ENCODE measurements at places on chromosomes 5 and 9.

GRCh38 chr5:83050723-83051340 is 26.4 kb downstream of the TMEM167A start:
- DNase-seq: no peak

DNA sequence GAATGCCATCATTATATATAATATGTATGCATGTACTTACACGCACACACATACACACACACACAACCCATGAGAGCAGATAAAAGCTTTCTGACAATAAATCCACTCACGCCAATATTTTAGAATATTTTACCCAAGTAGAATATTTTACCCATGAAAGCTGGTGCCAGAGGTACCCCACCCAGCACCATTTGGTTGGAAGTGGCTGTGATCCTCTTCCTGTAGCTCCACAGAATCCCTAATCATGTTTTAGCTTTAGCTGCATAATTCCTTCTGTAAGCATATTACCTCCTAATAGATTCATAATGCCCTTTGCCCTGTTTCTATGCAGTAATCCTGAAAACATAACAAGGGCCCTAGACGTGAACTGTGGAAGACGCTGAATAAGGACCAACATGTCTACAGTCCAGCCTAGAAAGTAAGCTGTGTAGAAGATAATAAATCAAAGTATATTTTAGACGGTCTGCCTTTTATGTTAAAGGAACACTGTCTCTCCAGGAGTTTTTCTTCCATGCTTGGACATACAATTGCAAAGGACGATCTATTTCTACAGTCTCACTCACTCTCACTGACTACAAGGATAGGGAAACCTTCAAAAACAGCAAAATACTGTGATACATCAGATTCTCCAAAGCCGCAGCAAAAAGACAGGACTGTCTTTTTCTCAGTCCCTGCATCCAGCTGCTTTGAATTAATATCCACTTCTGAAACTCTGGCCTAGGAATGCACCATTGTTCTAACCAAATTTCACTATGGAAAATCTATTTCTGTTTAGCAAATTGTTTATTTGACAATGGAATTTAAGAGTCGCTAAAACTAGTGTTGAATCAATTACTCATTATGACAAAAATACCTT is 98.2 kb downstream of the USP20 start:
- no peak for DNase-seq

GRCh38 chr9:122807271-122807900 is 7.5 kb downstream of the OR1K1 start:
- DNase-seq: no peak

DNA sequence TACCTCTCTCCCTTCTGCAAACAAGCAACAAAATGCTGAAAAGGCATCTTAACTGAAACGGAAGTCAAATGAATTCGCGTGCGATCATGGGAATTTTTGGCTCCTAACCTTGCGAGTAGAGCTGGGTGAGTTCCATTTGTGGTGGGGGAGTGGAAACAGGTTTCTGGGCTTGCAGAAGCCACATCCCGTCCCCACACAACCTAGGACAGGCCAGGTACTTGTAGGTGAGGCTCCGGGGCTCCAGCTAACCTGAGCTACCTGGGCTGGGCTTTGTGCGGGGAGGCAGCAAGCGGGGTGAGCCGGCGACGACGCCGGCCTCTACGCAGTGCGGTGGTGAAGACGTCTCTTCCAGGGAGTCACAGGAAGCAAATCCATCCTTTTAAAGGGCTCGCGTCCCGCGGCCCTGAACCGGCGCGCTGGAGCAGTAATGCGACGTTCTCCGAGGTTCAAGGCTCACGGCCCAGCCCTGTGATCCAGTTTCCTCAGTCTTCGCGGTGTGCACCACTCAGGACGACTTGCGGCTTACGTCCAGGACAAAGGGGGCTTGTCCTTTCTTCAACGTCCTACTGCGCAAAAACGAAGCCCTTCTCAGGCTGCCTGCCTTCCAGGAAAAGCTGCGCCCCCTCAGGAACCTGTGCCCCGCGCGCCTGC is 567 bp upstream of the SPIN1 start:
- no peak for DNase-seq

GRCh38 chr9:110775724-110776123 is 107.1 kb downstream of the MUSK start:
- DNase-seq: no peak

GRCh38 chr9:74838351-74838750 is 49.4 kb downstream of the TRPM6 start:
- DNase-seq: no peak

GRCh38 chr5:55052383-55052931 is 28.4 kb downstream of the GZMK start:
- no peak for DNase-seq

GRCh38 chr5:125140855-125141254 is 394.4 kb upstream of the ZNF608 start:
- no peak for DNase-seq

DNA sequence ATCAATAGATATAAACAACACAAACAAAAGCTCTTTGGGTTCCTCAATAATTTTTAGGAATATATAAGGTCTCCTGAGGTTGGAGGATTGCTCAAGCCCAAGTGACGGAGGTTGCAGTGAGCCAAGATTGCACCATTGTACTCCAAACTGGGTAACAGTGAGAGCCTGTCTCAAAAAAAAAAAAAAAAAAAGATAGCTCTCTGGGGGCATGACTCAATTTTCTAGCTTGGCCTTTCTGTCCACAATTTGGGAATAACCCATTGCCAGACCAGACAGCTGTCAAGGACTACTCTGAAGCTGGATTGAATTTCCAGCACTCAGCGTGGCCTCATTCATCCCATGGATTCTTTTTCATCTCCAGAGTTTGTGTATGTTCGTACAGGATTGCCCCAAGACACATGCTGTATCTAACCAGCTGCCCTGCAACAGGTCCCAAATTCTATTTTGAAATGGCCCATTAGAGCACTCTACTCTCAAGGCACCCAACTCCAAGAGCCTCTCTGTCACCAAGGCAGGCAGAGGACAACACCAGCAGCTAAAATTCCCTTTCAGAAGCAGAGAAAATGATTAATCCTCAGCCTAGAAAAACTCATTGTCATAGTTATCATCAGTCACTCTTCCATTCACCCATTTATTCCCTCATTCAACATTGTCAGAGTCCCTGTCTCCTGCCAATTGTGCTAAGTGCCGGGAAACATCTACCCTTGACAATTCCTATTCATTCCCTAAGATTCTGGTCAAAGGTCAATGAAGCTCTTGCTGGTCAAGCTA is 8.7 kb downstream of the FAM193B start:
- no peak for DNase-seq

- no peak for DNase-seq
Observed at GRCh38 chr9:135402048-135402738, 77.4 kb upstream of the PPP1R26 start.

GRCh38 chr5:43312699-43313034 is 545 bp downstream of the HMGCS1 start:
- no peak for DNase-seq

DNA sequence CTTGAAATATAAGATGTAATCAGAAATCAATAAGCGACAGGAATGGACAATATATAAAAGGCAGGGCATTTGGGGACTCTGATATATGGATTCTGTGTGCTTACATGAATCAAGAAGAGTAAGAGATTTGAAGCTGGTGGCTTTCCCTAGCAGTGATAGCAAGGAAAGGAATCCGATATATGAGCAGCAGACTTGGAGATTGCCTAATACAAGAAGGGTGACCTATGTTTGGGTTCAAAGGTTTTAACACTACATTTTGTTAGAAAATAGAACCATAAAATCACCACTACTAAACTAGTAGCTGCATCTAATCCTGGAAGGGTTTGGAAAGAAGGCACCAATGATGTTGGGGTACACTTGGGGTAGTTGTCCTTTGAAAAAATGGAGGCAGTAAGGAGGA is 2.4 kb upstream of the OR1L3 start:
- DNase-seq: no peak

DNA sequence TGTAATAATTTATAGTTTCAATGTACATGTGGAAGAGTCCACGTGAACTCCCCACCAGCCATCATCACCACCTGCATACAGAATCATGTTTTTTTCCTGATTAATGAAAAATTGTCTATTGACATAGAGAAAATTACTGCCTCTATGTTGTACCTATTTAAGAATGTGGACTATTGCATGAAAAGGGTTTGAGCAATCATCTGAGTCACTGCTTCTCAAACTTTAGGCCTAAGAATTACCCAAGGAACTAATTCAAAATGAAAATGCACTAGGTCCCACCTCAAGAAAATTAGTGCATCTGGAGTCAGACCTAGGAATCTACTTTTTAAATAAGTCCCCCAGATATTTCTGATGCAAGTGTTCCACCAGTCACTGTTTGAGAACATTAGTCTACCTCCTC is 709.3 kb downstream of the MAT2B start:
- no peak for DNase-seq

DNA sequence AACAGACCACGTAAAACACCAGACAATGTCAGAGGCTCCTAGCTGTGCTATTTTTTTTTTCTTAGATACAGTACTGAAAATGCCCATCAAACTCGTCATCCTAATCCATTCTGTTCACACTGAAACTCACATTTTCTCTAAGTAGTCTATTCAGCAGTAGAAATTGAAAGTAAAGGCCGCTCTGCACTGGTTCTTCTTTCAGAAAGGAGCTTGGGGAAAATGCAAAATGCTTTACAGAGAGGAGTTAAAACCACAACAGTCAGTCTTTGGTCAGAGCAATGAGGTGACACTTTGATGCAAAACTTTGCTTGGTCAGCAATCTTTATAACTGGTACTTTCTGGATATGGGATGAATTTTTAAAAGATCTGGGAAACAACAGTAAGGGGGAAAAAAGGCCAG is 43.8 kb upstream of the SUSD1 start:
- DNase-seq: no peak

DNA sequence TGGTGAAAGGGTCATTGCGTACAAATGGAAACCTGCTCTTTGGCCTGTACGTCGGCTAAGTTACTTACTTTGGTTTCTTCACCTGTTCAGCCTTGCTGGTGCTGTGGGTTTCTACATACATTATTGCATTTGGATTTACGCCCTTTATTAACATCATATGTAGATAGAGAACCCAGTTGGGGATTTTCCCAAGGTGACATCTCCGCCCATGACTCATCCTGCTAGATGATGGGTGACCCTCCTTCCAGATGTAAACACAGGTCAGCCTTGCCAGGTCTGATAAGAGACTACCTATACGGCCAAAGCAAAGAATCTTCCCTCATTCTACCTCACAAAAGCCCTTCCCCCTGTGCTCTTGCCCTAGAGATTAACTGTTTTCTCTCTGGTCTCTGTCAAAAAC is 360.9 kb downstream of the KDM4C start:
- no peak for DNase-seq

- no peak for DNase-seq
Observed at GRCh38 chr9:92638621-92639101, 31.3 kb downstream of the IPPK start.
